ENCODE measurements at places on chromosomes 4 and X. TPM values are rescaled to one million over a fixed set of nuclear protein-coding genes. Genes with fewer than 3 reads are reported as not detected.

DNA sequence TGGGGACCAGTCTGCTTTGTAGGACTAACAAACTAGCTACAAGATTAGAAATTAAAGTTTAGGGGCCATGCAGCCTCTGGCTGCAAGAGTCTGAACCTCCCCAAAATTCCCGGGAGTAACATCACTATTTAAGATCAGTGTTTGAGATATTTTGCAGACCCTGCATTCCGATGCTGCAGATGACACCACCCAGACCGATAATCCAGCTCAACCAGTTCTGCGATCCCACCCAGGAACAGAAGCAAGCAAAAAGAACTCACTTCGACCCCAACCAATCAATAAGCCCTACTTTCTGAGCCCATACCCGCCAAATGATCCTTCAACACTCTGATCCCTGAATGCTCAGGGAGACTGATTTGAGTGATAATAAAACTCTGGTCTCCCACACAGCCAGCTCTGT lies 877.8 kb downstream of the FAT4 start:
- DNase-seq = no peak

DNA sequence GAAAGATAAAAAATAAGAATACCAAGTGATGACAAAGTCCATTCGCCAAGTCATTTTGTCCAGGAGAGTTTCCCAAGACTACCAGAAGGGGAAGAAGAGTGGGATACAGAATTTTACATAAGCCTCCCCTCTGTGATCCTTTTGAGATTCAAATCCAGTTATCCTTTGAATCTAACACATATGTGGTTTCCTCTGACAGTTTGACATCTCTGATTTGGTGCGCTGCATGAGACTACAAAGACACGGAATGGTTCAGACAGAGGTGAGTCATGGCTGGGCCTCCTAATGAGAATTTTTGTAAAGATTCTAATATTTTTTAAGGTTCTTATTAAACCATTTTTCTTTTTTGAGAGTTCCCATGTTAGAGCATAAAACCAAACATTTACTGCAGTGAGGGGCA lies 38.3 kb downstream of the SLC10A6 start:
- DNase-seq = no peak

DNA sequence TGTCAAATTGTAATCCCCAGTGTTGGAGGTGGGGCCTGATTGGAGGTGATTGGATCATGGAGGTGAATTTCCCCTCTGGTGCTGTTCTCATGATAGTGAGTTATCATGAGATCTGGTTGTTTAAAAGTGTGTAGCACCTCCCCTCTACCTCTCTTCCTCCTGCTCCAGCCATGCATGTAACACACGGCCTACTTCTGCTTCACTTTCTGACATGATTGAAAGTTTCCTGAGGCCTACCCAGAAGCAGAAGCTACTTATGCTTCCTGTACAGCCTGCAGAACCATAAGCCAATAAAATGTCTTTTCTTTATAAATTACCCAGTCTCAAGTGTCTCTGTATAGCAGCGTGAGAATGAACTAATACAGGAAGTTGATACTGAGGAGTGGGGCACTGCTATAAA lies 61.7 kb upstream of the DDX60 start:
- DNase-seq = no peak

GRCh38 chr4:53371049-53371448 lies 5.2 kb upstream of the SCFD2 start:
- DNase-seq = no peak

GRCh38 chr4:183035256-183035655 lies 63.8 kb upstream of the WWC2 start:
- DNase-seq = no peak

- no peak for DNase-seq
Observed at GRCh38 chrX:9420275-9421265, 44.3 kb upstream of the TBL1X start.

DNA sequence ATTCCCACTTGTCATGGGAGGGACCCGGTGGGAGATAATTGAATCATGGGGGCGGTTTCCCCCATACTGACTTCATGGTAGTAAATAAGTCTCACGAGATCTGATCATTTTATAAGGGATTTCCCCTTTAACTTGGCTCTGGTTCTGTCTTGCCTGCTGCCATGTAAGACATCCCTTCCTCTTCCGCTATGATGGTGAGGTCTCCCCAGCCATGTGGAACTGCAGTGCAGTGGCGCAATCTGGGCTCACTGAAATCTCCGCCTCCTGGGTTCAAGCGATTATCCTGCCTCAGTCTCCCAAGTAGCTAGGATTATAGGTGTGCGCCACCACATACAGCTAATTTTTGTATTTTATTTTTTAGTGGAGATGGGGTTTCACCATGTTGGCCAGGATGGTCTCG lies 2.9 kb downstream of the HPGDS start:
- DNase-seq = no peak

- DNase-seq = no peak
Observed at GRCh38 chrX:69307756-69308155, 142.5 kb upstream of the PJA1 start.

GRCh38 chr4:37664696-37665095 lies 21.5 kb downstream of the RELL1 start:
- DNase-seq = no peak

GRCh38 chr4:113810906-113811305 lies 49.4 kb upstream of the CAMK2D start:
- no peak for DNase-seq

The GPR173 gene
- polyA plus RNA-seq = 13.8 TPM

The ARSH gene
- polyA plus RNA-seq = not detected

The RNF113A gene
- polyA plus RNA-seq = 13.5 TPM

- no peak for DNase-seq
Observed at GRCh38 chr4:152697284-152698088, 17.7 kb upstream of the TMEM154 start.

The CFP gene
- polyA plus RNA-seq = 3.2 TPM

DNA sequence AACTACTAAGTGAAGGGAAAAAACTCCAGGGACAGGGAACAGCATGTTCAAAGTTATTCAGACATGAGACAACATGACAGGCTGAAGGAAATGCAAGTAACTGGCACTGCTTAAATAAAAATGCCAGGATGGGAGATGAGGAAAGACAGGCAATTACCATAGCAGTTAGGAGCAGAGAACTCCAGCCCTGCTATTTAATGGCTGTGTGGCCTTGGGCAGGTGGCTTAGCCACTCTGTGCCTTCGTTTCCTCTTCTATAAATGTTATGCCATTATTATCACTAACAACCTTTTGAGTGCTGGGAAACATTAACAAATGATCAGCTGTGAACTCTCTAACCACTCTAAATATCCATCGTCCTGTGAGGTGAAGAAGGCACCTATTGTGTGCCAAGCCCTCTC lies 32.7 kb downstream of the PROM1 start:
- DNase-seq = no peak

The VCX3B gene
- 0.43 TPM for polyA plus RNA-seq

GRCh38 chrX:112868586-112868985 lies 28.0 kb upstream of the AMOT start:
- no peak for DNase-seq

The COX7B2 gene
- polyA plus RNA-seq = not detected
